ENCODE measurements at places on chromosomes 1 and 21.

DNA sequence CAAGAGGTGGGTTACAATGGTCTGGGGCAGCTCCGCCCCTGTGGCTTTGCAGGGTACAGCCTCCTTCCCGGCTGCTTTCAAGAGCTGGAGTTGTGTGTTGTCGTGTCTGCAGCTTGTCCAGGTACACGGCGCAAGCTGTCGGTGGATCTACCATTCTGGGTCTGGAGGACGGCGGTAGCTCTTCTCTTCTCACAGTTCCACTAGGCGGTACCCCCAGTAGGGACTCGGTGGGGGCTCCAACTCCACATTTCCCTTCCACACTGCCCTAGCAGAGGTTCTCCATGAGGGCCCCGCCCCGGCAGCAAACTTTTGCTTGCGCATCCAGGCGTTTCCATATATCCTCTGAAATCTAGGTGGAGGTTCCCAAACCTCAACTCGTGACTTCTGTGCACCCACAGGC, 12.3 kb upstream of the CDCP2 start:
- no peak for DNase-seq

DNA sequence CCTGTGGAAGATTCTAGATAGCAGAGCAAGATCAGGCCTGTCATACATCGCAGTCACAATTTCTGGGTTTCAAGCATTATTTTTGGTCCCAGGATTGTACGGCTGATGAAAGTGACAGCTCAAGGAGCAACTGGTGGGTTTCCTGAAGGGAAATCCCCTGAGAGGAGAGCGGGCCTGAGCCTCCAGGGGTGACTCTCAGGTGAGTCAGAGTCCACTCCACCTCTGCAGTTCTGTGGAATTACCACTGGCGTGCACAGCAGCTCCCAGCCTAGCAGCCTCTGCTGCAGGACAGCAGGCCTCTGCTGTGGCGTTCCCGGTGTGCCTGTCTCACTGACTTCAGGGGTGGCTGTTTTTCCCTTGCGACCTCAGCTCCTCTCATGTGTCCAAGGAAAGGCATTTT, 24.4 kb downstream of the SLC66A1 start:
- DNase-seq = no peak

DNA sequence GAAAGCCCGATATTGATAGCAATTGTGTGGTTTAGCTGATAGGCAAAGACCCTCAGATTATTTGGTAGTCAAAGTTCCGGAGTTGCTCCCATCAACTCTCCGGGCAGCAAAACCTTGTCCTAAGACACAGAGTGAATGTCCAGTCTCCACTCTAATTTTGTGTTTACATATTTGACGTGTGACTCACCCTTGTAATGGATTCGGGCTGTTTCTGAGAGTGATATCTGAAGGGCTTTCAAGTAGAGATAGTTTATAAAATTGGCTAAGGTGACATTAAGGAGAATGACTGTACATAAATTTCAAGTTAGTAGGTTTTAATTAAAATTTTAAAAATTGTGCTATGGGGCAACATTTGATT, 154.2 kb downstream of the CNIH3 start:
- no peak for DNase-seq

DNA sequence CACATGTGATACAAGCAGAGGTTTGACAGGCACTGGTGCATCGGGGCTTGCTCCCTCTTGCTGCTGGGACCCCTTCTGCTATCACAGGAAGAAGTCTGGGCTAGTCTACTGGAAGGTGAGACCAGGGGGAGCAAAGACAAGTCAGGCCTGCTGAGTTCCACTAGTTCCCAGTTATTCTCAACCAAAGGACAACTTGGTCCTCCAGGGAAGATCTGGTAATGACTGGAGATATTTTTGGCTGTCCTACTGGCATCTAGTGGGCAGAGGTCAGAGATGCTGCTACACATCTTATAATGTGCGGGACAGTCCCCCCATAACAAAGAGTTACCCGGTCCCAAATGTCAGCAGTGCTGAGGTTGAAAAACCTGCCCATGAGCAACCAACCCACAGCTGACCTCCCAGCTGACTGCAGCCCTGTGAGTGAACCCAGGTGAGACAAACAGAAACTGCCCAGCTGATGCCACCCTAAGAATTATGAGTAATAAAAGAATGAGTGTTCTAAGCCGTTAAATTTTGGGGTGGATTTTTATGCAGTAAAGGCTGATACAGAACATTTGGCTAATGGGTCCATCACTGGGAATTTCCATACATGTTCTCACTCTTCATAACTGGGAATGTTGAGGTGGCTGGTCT, 71.6 kb downstream of the NENF start:
- no peak for DNase-seq

DNA sequence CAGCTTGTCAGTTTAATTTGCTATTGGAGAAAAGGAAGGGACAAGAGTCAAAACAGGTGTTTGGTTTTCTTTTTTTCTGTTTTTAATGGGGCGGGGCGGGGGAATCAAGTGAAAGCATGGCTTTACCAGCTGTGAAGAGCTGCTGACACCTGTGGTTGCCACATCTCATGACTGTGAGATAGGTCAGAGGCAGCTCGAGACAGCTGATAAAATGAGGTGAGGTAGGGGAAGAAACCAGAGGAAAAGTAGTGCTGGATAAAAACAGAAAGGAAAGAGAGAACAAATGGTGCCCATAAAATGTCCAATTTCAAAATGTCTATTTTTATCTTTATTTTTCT, 272.3 kb downstream of the NEGR1 start:
- DNase-seq = no peak

DNA sequence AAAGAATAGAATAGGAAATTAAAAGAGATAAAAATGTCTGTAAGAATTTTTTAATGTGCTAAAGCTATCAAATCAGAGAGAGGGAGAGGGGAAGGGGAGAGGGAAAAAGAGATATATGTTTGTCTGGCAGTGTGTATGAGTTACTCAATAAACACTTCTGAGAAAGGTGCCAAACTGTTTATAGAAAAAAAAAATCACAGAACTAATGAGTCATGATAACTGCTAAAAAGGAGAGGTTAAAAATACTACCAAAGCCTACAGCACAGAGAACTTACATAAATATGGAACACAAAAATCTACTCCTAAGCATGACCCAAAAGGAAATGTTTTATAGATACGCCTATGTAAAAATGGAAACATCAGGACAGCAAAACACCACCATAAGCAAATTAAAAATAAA, 45.4 kb downstream of the SELENOF start:
- DNase-seq = no peak

DNA sequence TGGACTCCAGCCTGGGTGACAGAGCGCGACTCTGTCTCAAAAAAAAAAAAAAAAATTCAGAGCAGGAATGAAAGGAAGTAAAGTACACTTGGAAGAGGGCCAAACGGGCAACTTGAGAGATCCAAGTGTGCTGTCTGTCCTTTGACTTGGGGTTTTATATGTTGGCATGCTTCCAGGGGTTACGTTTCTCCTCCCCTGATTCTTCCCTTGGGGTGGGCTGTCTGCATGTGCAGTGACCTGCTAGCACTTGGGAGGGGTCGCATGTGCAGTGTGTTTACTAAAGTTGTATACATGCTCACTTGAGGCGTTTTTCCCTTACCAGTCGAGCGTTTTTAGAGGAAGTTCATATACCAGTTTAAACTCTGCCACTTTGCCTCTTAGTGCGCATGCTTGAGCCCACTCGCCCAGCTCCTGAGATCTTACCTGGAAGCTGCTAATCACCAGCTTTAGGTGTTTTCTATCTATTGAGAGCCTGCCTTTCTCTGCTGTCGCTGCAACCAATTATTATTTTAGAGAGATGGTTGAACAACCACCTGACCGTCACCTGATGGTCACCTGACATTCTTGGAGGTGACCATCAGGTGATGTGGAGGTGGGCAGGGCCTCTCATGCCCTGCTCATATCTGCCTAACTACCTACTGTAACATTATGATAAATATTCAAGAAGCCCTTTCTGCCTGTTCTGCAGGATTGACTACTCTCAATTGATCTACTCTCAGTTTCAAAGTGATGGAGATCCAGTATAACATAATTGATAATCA, 140.1 kb downstream of the MACF1 start:
- DNase-seq = no peak

DNA sequence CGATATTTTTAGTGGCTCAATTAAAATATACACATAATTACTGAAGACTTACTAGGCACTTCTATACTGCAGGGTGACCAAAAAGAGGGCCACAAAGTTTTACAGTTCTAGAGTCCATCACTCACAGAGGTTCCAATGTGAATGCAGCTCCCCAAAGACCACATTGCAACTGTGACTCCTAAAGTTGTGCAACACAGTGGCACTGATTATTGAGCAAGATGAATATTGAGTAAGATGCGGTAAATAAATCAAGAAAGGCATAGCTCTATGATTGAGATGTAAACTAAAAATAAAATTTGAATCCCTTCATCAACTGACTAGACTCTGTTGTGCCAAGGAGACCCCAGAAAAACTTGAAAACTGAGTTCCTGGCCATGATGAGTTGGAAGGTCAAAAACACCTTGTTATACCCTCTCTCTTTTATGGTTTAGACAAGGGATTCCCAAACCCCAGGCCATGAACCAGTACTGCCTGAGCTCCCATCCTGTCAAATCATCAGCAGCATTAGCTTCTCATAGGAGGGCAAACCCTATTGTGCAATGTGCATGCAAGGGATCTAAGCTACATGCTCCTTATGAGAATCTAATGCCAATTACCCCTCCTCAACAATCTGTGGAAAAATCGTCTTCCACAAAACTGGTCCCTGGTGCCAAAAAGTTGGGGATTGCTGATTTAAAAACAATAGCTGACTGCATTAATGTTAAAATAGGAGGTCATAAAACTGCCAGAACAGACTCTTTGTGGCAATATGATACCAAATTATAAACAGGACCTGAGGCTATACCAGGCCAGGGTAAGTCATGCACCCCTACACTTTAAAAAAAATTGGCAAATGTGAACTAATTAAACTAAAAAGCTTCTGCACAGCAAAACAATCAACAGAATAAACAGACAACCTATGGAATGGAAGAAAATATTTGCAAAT, 94.3 kb downstream of the ADGRL4 start:
- peak; percentile 63 for DNase-seq

DNA sequence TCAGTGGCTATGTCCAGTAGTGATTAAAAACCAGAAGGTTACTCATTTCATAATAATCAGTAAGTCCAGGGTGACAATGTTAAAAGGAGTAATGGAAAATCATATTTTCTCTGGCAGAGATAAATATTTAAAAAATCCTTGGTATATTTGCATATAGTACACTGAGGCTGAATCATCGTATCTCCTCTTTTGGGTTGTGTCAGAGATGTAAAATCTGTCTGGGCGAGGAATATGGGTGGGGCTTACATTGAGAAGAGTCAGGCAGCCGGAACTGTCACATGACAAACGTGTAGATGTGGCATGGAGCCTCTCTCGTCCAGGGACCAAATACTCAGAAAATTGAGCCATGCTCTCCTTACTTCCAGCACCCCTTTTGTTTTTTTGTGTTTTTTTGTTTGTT, 120.9 kb downstream of the FMN2 start:
- no peak for DNase-seq

DNA sequence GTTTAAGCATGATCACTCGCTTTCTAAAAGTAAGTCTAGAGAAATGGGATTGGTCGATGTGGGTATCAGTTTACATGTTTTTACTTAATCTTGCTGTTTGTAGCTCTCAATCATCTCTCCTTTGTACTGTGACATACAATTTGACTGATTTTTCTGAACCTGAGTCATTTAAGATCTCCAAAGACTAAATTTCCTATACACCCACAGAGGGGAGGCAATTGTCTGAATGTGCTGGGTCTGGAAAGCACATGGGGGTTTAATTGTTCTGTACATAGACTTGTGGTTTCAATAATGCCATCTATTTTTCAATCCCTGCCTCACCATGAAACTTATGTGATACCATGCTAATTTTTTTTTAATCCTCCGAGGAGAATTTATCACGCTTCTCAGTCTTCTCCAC, 65.8 kb downstream of the USP25 start:
- no peak for DNase-seq

- DNase-seq = peak; percentile 73
These were observed 4.9 kb upstream of the ALDH4A1 start for GRCh38 chr1:18907021-18907916.

DNA sequence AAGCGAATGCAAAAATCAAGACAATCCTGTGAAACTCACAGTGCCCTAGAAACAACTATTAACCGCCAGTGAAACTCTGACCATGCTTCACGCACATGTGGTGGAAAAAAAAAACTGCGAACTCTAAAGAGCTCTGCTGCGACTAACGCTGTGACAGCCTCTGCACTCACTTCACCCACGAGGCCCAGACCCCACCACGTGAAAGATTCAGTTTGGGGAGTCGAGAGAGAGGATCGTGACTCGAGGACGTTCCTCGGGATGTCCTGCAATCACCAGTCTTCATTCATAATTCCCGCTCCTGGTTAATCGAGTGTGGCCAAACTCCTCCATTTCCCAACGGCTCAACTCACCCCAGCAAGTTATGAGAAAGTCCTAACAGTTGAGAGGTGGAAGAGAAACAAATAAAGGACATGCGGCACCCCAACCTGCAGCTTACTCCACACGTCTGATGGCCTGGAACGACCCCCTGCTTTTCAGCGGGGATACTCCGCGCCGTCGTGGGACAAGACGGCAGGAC, 1.1 kb downstream of the SERBP1 start:
- peak; percentile 53 for DNase-seq

GRCh38 chr1:244150071-244150470, 99.0 kb downstream of the ZBTB18 start:
- DNase-seq = no peak

DNA sequence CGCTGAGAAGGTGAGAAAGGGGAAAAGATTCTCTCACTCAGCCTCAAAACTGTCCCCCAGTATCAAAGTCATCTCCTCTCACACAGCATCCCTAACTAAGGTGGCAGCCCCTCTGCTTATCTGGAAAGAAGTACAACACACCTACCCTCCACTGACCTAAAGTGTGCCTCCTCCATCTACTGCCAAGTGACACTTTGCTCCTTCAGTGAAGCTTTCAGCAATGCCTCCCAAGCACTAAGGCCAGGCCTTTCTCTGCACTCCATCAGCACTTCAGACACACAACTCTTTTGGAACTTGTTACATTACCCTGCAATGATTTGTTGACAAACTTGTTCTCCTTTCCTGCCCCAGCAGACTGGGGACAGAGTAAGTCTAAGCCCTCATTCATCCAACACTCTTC, 1.4 kb downstream of the SH3BP5L start:
- DNase-seq = no peak

DNA sequence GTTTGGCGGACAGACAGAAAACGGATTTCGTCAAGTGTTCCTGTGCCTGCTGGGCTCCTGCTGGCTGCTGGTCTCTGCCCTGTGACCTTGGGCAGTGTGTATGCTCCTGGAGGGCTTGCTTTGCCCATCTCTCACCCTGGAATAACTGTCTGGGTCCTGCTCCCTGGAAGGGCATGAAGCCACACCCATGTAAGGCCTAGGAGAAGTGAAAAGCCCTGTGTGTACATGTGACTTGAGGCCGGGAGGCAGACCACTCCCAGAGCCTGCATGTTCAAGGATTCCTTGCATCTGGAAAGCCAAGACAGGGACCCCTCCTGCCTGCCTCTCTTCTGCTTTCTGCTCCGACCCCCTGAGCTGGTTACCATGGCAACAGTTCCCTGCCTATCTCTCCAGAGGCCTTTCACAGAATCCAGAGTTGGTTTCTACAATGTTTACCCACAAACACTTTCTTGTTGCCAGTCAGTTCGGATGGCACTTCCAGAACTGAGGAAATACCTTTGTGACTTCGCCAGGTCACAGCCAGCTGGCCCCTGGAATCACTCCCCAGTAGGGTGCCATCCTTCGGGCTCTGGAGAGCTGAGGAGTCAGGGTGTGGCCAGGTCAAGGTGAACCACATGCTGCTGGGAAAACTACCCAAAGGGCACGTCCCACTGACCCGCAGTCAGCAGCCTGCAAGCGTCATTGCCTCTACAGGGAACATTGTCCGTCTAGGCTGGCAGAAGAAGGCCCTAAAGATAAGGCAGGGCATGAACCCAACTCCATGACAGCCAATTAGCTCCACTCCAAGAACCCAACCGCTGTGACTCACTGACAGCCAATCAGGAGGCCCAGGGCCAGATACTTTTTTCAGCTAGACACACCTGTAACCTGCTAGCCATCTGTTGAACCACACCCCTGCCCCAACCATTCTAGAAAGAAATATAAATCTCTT, 14.7 kb upstream of the GPR37L1 start:
- DNase-seq = no peak

Measured in NB4 (cell line).